Naive B cell (primary cell): ENCODE measurements at places on chromosomes 11 and 22.

DNA sequence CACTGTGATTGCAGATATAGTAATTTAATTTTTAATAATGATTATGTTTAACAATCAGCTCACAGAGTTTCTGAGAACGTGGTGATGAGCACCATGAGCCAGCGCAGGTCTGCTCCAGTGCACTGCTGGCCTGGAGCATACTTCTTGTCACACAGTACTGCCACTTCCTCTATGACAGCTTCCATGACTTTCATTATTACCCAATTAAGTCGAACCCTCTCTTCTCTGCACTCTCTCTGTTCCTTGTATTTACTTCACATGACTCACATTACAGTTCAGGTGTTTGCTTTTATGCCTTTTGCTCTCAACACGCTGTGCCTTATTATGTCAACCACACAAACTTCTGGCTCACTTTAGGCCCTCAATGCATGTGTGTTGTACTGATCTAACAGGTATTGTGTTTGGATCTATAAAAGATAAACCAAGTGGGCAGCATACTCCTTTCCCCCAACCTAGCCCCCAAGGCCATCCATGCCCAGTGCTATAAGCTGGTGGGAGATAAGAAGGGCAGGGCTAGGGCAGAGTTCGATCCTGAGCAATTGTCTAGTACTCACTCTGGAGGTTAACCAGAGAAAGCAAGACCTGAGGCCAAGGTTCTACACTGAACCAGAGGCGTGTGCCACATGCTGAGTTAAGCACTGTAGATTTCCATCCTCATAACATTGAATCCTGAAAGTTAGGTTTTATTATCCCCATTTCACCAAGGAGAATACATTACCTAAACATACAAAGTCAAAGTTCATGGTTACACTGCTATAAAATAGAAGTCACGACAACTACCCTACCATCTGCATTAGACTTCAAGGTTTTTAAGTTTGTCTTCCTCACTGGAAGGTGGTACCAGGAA lies 356.5 kb downstream of the INSC start:
- H3K36me3 ChIP-seq = no peaks in the 10 kb centered on the region
- no peak for DNase-seq
- H3K4me3 ChIP-seq = no peak overlapping the region
- no peaks in the 10 kb centered on the region for H3K4me1 ChIP-seq

DNA sequence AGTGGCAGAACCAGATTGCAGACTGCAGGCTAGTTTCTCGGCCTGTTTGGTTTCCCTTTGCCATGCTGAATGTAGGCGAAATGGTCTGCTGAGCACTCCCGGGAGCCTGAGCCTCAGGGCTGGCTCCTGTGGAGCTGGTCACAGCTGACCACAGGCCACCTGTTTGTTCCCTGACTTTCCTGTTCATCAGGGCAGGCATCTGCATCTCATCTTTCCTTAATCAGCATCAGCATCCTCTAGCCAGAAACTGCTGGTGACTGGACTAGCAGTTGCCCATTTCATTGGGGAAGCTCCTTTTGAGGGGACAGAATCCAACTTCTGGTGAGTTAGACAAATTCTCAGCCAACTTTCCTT lies 20.2 kb upstream of the C11orf96 start:
- peaks cover 34% of the 10 kb centered on the region for H3K36me3 ChIP-seq
- H3K27ac ChIP-seq = no peak overlapping the region
- no peak overlapping the region for H3K4me3 ChIP-seq
- DNase-seq = no peak
- H3K27me3 ChIP-seq = no peaks in the 10 kb centered on the region

DNA sequence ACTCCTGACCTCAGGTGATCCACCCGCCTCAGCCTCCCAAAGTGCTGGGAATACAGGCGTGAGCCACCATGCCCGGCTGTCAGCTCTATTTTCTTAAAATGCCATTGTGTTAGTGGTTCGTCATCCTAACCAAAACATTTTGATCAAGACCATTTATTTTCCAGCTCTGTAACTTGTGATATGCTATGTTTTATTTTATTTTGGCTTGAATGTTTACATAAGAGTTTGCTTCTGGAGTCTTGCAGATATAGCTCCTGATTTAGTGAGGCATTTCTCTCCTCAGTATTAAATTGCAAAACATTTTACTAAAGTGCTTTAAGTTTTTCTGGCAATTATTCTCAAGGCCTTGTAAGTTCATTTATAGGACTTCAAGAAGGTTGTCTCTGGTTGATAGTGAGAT lies 4.4 kb downstream of the EP300 start:
- peak overlapping the region; percentile 66 for H3K4me3 ChIP-seq
- DNase-seq = no peak
- H3K4me1 ChIP-seq = peaks cover 75% of the 10 kb centered on the region

GRCh38 chr22:32874385-32874784 lies 72.9 kb downstream of the TIMP3 start:
- H3K4me1 ChIP-seq = no peaks in the 10 kb centered on the region
- no peaks in the 10 kb centered on the region for H3K27me3 ChIP-seq
- no peak overlapping the region for H3K27ac ChIP-seq
- H3K4me3 ChIP-seq = no peak overlapping the region

GRCh38 chr22:21791635-21792625 lies 56.3 kb upstream of the YPEL1 start:
- H3K27me3 ChIP-seq = no peaks in the 10 kb centered on the region
- H3K36me3 ChIP-seq = peaks cover 8% of the 10 kb centered on the region
- no peak for DNase-seq
- peaks cover 6% of the 10 kb centered on the region for H3K4me1 ChIP-seq
- H3K4me3 ChIP-seq = no peak overlapping the region
- no peak overlapping the region for H3K27ac ChIP-seq

GRCh38 chr11:131691181-131692041 lies 321.0 kb downstream of the NTM start:
- DNase-seq = no peak
- no peak overlapping the region for H3K27ac ChIP-seq
- peaks cover 44% of the 10 kb centered on the region for H3K27me3 ChIP-seq
- peaks cover 5% of the 10 kb centered on the region for H3K4me1 ChIP-seq
- peaks cover 9% of the 10 kb centered on the region for H3K36me3 ChIP-seq
- H3K4me3 ChIP-seq = no peak overlapping the region

DNA sequence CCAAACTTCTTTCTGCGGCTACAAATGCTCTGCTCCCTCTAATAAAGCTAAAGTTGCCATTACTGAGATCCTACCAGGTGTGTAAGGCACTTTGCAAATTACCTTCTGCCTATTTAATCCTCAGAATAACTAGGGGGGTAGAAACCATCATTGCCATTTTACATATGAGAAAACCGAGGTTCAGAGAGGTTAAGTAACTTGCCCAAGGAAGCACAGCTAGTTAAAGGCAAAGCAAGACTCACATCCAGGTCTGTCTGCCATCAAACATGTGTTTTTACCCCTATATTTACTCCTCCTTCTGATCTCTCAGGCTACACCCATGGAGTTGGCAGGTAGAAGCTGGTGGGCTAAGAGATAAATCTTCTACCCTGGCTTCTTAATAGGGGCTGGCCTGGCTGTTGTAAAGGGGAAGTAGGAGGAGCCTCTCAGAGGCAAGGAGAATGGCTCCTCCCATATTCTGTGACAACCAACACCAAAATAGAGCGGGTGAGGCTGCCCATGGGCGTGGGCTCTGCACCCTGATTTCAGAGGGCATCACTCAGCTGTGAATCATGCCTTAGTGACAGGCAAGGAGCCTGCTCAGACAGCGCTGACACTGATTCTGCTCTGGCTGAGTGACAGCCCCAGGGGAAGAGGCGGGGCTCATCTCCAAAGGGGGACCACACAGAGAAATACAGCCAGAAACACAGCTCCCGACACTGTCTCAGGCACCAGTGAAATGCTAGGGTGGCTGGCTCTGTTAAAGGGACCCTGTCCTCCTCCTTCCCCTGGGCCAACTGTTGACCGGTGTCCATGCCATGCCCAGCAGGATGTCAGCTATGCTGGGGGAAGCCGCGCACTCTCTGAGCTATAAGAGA lies 106.8 kb downstream of the ABTB2 start:
- H3K4me3 ChIP-seq = peak overlapping the region; percentile 82
- peak; percentile 74 for DNase-seq
- H3K27ac ChIP-seq = peak overlapping the region; percentile 90
- no peaks in the 10 kb centered on the region for H3K36me3 ChIP-seq
- no peaks in the 10 kb centered on the region for H3K27me3 ChIP-seq
- H3K4me1 ChIP-seq = peaks cover 35% of the 10 kb centered on the region

DNA sequence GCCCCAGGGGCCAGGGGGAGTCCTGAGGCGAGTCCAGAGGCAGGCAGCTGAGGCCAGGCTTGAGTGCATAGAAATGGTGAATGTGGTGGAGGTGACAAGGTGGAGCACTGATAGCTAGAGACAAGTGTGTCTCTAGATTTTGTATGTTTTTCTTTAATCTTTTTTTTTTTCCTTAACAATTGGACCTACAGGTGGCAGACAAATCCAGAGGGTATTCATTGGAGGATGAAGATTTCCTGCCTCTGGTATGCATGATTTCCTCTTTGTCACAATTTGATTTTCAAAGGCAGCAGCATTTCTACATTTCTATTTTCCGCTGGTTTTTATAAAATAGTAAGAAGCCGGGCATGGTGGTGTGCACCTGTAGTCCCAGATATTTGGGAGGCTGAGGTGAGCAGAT lies 47.7 kb upstream of the DKK3 start:
- no peaks in the 10 kb centered on the region for H3K27me3 ChIP-seq
- no peak for DNase-seq
- H3K36me3 ChIP-seq = no peaks in the 10 kb centered on the region
- no peak overlapping the region for H3K4me3 ChIP-seq

DNA sequence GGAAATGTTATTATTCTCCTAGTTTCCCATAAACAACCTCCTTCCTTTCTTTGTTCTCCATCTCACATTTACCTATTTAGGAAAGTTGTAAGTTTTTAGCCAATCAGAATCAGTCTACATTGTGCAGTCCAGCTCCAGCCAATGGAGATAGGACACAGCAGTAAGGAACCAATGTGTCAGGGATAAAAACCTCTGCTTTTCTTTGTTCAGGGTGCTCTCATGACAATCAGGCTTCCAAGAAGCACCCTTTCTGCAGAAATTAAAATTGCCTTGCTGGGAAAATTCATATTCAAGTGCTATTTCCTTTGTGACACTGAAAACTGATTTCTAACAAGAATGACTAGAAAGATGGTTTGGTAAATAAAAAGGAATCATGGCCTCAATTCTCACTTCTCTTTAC lies 14.6 kb downstream of the SCGB2A1 start:
- peaks cover 25% of the 10 kb centered on the region for H3K36me3 ChIP-seq
- no peak overlapping the region for H3K27ac ChIP-seq
- DNase-seq = no peak
- H3K4me1 ChIP-seq = no peaks in the 10 kb centered on the region
- no peak overlapping the region for H3K4me3 ChIP-seq

DNA sequence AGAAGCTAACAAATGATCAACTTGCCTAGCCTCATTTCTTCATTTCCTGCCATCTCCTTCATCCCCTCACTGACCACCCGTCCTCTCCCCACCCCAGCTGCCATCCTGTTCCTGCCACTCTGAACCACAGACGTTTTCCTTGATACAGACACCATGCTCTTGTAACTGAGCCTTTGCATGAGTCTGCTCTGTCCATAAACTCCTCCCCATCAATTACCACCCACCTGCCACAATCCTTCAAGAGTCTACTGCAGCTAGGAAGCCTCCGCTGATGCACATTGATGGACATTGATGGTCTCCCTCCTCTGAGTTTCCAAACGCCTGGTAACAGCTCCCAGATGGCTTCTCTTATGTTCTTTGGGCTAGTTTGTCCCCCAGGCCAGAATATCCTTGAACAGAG lies 193.8 kb downstream of the DBX1 start:
- H3K4me3 ChIP-seq = no peak overlapping the region
- peaks cover 25% of the 10 kb centered on the region for H3K27me3 ChIP-seq
- no peaks in the 10 kb centered on the region for H3K36me3 ChIP-seq
- no peak for DNase-seq
- H3K27ac ChIP-seq = no peak overlapping the region
- peaks cover 42% of the 10 kb centered on the region for H3K4me1 ChIP-seq

DNA sequence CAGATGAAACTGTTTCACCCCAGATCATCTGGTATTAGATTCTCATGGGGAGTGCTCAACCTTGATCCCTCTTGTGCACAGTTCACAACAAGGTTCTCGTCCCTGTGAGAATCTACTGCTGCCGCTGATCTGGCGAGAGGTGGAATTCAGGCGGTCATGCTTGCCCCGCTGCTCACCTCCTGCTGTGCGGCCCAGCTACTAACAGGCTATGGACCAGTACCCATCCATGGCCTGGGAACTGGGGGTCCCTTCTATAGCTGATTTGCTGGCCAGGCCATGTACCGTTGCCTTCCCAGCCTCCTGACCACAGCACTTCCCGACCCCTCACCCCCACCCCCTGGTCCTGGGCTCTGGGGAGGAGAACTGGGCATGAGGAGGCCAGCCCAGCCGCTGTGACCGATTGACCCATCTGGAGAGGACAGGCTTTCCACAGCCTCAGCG lies 2.6 kb downstream of the PHLDA2 start:
- peaks cover 46% of the 10 kb centered on the region for H3K27me3 ChIP-seq
- H3K27ac ChIP-seq = no peak overlapping the region
- no peak overlapping the region for H3K4me3 ChIP-seq
- no peak for DNase-seq
- H3K36me3 ChIP-seq = no peaks in the 10 kb centered on the region
- peaks cover 17% of the 10 kb centered on the region for H3K4me1 ChIP-seq

DNA sequence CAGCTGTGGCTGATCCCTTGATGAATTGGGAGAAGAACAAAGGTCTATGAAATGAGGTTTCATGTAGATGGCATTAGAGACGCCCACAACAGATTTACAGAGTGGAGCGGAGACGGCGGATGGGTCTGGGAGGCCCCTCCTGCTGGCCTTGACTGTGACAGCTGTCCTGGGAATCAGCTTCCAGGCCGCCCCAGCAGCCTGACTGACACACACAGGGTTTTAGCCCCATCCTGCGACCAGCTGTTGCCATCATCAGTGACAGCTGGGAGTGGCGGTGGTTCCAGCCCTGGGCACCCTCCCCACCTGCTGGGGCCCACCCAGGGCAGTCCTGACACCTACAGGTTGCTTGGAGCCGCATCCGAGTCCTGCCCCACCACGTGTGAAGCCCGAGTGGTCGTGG lies 64.0 kb upstream of the PPP6R3 start:
- H3K36me3 ChIP-seq = no peaks in the 10 kb centered on the region
- peaks cover 3% of the 10 kb centered on the region for H3K4me1 ChIP-seq
- H3K4me3 ChIP-seq = no peak overlapping the region
- no peaks in the 10 kb centered on the region for H3K27me3 ChIP-seq

- no peak overlapping the region for H3K4me3 ChIP-seq
- H3K27ac ChIP-seq = no peak overlapping the region
- no peak for DNase-seq
- H3K27me3 ChIP-seq = peaks cover 8% of the 10 kb centered on the region
Measured at GRCh38 chr22:25174888-25175411, 24.7 kb upstream of the CRYBB3 start.

DNA sequence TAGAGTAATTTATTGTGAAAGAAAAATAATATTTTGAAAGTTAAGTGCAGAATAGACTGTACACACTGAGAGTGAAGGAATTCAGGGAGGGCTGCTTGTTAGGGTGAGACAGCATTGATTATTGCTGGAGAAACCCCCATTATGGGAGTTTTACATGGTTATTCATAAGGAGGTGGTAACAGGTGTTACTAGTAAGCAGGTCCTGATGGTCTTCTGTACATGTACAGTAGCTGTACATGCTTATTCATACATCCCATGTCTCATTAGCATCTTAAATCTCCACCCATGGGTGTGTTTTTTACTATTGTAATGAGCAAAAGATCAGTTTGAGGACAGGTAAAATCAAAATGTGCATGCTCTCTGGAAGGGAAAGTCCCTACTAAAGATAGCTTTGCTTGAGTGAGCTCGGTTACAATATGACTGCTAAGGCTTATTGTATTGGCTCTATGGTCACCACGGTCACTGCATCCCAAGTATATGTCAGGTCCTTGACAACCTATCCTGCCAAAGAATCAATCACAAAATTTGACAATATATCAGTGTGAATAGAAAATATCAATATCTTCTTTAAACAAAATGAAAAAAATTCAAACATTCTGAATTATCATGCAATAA lies 6.2 kb downstream of the KDM4F start:
- H3K27ac ChIP-seq = no peak overlapping the region
- no peak for DNase-seq
- H3K27me3 ChIP-seq = peaks cover 11% of the 10 kb centered on the region
- H3K4me3 ChIP-seq = no peak overlapping the region
- H3K36me3 ChIP-seq = no peaks in the 10 kb centered on the region
- peaks cover 13% of the 10 kb centered on the region for H3K4me1 ChIP-seq
